ENCODE measurements at places on chromosomes 5 and 9.

DNA sequence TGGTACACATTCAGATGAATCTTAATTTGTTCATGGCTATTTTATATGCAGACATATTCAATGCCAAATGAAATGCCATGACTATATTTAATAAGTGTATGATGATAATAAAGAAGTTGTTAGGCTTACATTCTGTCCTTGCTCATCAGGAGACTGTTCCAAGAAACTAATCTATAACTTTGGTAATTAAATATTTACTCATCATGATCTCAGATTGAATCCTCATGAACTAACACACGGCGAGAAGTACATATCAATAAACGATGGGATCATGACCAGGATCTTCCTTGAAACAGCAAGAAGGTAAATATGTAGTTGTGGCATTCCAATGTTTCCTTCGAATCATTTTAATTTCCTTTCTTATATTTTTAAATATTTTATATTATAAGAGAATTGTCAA lies 12.5 kb upstream of the AGGF1 start:
- no peak for DNase-seq

- DNase-seq = no peak
These were observed 10.7 kb downstream of the SLC35A4 start for GRCh38 chr5:140575309-140575708.

DNA sequence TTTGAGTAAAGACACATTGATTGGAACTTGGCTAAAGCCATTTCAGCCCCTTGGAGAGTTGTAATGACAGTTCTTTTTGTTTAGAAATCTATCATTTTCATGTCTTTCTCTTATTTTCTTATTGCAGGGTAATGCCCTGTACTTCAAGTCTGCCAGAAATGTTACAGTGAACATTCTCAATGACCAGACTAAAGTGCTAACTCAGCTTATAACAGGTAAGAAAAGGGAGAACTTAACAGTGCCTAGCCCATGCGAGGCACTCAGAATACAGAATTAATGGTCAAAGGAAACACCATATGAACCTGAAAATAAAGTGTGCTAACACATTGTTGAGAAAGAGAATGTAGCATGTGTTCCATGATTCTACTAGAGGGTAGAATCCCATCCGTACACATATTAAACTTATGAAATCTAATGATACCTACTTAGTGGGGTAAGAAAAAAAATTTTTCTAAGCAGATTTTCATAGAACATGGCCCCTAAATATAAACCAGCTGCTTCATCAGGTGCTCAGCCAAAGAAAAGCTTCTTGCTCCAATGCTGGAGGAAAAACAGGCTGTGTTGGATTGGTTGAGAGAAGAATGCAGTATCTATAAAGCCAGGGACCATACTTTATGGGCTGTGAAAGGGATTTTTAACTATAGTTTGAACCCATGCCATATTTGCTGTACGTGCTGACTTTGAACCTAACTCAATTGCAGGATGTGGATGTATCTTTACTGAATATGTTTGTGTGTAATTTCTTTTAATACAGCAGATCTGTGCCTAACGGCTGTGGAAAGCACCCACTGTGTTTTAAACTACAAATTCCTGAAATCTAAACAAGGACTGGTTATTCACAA lies 260.8 kb upstream of the PPP1R2B start:
- DNase-seq = no peak

DNA sequence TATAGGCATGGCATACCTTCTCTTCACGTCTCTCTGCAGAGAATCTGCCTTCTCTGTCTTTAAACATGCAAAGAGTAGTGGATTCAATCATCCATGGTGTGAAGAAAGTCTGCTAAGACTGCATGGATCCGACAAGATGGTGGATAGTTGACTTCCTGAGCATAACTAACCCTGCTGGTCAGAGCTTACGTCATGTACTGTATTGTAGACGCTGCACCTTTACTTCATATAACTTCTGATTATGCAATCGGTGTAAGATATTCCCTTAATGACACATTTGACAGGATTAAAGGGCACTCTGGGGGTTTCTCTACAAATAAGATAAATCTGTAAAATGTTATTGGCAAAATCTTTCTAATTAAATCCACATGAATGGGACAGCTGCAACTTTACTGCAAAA lies 240.3 kb upstream of the NREP start:
- no peak for DNase-seq

GRCh38 chr9:88923653-88924288 lies 67.5 kb upstream of the S1PR3 start:
- no peak for DNase-seq

- DNase-seq = no peak
These were observed 81.5 kb downstream of the RGS3 start for GRCh38 chr9:113545068-113545467.

GRCh38 chr5:78129597-78129996 lies 164.9 kb downstream of the AP3B1 start:
- DNase-seq = no peak
